ENCODE measurements at places on chromosomes 16 and 17.

DNA sequence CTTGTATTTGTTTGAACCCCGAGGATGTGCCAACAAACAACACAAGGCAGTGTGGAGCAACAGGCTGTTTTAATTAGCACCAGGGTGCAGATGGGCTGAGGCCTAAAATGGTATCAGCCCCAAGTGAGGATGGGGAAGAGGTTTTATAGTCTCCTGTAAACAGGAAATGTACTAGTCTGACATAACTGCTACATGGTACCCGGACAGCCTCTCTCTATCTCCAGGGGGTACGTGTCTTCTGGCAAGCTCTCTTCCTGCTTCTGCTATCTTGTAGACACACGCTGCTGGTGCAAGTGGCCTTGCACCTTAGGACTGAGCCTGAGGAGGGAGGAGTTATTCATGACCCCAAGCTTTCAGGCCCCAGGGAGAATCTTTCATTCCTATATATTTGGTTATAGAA, 2451.0 kb downstream of the TP53TG3F start:
- no peak for DNase-seq

DNA sequence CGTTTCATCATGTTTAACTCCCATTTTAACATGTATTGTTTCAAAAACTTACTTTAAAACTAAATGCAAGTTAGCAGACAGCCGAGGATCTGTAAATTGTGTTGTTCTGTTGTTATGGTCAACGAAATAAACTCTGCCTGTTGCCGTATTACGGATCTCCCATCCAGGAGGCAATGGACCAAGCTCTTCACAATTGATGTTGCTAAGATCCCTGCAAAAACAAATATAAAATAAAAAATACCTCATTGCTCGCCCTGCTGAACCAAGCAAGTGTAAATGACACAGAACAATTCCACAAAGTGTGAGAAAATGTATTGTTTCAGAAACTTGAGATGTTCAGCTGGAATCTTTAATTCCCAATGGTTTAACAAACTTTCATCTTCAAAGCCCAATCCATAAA, 65.0 kb downstream of the CEP95 start:
- DNase-seq = no peak

GRCh38 chr16:2511128-2511800, 2.5 kb upstream of the ATP6V0C start:
- DNase-seq = peak; percentile 65

- no peak for DNase-seq
Observed at GRCh38 chr17:67638871-67639270, 78.9 kb upstream of the NOL11 start.

DNA sequence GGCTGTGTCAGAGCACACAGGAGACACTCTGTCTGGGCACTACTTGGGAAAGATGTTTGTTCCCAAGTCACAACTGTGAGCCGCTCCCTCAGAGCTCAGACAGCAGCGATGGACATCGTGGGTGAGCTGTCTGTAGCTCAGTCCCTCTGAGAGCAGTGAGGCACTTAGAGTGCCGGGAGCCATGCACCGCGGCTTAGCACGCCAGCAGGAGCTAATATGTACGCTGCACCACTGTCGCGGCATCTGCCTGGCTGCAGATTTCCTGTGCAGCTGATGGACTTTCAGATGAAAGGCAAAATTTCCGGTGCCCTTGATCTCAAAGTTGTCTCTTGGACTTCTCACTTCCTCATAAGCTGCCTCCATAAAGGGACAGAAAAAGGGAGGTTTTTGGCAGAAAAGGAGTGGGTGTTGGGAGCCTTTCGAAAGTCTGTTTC, 92.8 kb upstream of the ZNF469 start:
- DNase-seq = no peak

GRCh38 chr16:11327277-11328171, 17.7 kb upstream of the RMI2 start:
- no peak for DNase-seq

GRCh38 chr16:64872101-64872500, 249.8 kb downstream of the CDH11 start:
- no peak for DNase-seq

DNA sequence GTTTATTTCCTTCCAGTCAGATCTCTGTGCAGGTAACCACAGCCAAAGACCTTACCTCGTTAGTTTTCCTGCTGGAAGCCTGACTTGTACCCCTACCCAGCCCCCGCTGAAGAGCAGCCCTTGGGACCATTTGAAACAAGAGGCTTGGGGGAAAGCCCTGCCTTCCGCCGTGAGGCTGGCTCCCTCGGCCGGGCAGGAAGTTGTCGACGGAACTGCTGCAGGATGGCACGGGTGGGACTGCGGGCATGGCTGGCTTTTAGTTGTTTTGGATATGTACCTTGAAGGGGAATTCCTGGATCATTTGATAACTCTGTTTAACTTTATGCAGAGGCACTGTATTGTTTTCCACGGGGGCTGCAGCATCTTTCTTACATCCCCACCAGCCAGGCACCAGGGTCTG, 49.0 kb upstream of the ENDOV start:
- DNase-seq = no peak

- peak; percentile 29 for DNase-seq
Observed at GRCh38 chr17:68511254-68511670, 968 bp upstream of the PRKAR1A start.

GRCh38 chr17:66799849-66800537, 34.9 kb upstream of the CACNG5 start:
- DNase-seq = peak; percentile 28

DNA sequence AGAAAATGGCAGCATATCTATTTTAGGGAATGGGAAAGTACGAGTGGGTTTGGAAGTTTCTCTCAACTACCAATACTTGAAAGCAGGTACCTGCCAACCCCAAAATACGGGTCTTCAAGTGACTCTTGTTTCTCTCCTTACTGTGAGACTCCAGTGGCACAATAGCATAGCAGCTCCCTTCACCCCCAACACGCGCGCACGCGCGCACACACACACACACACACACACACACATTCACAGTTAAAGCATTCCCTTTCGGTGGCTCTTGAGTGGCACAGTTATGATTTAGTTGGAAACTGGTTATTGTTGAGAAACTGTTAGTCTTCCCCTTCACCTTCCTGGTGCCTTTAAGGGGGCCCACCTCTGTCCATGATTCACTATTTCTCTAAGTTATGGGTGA, 30.0 kb upstream of the CCL2 start:
- DNase-seq = no peak

GRCh38 chr17:49180998-49181635, 29.3 kb downstream of the GNGT2 start:
- DNase-seq = no peak

GRCh38 chr16:78593352-78593751, 493.9 kb downstream of the WWOX start:
- no peak for DNase-seq

DNA sequence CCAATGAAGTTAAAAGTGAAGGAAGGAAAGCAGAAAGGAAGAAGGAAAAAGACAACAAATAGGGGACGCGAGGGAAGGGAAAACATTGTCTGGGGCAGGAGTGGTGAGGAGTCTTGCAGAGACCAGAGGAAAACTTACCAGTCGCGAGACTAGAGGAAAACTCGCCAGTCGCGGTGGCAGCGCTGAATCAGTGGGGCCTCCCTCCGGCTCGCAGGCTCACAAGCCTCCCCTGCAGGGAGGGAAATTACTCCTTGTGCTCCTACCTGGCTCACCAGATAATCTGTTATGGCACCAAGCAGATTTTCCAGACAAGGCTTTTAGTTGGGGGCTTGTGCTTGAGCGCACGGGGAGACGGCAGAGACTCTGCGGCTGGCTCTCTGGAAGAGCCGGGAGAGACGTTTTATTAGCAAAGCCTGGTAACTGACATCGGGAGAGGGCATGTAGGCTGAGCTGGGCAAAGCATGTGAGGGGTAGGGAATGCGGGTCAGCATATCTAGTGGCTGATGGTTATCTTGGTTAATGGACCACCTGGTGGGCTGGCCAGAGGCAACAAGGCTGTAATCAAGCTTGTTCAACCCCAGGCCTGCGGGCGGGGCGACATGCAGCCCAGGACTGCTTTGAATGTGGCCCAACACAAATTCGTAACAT, 37.1 kb downstream of the LCMT1 start:
- DNase-seq = no peak

- DNase-seq = peak; percentile 82
Observed at GRCh38 chr16:87435372-87436224, 43.5 kb downstream of the MAP1LC3B start.

GRCh38 chr16:19876501-19877059, 8.1 kb downstream of the GPRC5B start:
- DNase-seq = no peak

- DNase-seq = no peak
Observed at GRCh38 chr16:86534779-86535615, 20.0 kb downstream of the MTHFSD start.

DNA sequence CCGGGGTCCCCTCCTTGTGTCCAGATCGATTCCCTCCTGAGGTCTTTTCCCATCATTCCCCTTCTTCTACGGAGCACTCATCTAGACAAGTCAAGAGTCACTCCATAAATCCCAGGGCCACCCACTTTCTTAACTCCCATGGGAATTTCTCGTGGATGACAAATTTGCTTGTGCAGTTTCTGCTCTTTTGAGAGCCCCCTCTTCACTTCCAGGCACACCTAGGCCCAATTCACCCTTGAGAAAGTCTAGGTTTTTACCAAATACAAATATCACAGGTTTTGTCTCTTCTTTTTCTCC, 522 bp upstream of the POLDIP2 start:
- DNase-seq = no peak

DNA sequence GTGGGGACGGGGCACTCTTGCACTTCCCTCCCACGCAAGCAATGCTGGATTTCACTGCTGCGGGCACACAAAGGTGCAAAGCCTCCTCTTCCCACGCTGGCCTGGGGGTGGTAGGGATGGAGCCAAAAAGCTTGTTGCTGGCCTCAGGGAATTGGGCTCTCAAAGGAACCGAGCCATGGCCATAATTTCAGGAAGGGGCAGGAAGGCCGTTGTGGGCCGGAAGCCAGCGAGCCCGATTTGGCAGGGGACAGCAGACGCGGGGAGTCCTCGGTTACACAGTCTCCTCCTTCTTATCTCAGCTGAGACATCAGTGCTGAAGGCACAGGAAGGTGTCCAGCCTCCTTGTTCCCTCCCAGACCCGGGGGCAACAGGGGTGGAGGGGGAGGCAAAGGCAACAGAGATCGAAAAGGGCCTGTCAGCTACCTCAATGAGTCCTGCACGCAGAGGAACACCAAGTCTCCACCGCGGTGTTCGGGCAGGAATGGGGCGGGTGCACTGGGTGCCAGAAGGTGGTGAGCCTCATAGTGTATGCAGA, 59.5 kb downstream of the SLFN11 start:
- DNase-seq = no peak

GRCh38 chr17:49482144-49482817, 12.8 kb upstream of the NGFR start:
- no peak for DNase-seq

- no peak for DNase-seq
Observed at GRCh38 chr16:57377080-57377841, 5.0 kb downstream of the CX3CL1 start.

DNA sequence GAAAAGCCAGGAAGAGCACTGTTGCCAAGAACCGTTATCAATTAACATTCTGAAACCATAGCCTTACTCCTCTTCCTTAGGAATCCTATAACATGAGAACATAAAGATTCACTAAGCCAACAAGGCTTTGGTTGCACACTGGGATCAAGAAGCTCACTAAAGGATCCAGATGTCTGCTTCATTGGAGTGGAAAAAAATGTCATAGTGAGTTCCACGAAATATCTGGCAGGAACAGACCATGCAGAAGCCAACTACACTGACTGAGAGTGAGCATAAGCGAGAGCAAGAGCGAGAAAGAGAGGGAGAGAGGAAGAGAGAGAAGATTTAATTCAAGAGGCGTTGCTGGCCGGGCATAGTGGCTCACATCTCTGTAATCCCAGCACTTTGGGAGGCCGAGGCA, 13.4 kb upstream of the MEIOC start:
- DNase-seq = peak; percentile 34

- DNase-seq = peak; percentile 21
Observed at GRCh38 chr17:72665852-72666851, 426.3 kb downstream of the SLC39A11 start.

GRCh38 chr16:66524601-66525164, 25.2 kb downstream of the TK2 start:
- DNase-seq = no peak

DNA sequence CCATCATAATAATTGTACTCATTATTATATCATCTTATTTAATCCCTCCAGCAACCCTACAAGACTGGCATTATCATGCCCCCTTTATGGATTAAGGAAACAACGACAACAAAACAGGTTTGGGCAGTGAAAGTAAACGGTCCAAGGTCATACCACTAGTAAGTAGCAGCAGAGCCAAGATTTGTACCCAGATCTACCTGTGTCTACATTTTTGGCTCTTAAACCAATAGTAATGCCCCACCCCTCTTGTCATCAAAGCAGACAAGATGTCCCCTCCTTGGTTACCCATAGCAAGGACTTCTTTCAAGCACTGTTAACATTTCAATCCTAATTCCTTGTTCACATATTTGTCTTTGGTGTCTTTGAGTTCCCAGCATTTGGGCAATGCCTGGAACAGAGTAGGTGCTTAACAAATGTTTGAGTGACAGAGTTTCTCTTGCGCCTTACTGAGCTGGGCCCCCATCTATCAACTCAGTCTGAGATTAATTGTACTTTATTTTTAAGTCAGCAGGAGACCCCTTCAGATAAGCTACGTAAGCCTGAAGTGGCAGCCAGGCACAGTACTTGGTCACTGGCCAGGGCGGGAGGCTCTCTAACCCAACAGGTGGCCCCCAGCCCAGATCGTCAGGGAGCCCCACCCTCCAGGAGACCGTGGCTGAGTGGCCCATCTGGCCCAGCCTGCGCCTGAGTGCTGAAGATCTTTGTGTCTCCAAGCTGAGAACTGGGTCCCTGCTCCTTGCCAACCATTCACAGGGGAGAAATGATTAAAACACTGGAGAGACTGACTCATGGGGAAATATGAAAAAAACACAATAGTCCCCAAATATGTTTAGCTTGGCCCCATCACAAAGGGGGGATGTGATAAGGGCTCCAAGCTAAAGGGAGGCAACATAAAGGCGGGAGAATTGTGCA, 75.8 kb downstream of the AXIN2 start:
- peak; percentile 96 for DNase-seq

DNA sequence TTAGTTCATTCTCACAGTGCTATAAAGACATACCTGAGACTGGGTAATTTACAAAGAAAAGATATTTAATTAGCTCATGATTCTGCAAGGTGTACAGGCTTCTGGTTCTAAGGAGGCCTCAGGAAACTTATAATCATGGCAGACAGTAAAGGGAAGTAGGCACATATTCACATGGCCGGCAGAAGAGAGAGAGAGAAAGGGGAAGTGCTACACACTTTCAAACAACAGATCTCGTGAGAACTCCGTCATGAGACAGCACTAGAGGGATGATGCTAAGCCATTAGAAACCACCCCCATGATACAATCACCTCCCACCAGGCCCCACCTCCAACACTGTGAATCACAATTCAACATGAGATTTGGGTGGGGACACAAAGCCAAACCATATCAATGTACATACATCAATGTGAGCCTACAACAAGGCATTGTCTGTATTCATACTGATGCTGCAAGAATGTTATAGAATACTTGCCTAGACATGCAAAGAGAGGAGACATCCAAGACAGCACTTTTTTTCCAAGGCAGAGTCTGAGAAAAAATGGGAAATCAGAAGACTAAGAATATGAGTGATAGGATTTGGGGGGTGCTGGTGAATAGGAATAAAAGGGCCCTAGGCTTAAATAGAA, 114.8 kb upstream of the XYLT1 start:
- DNase-seq = no peak

GRCh38 chr17:43978078-43978477, 24.3 kb upstream of the PYY start:
- no peak for DNase-seq

GRCh38 chr17:77449373-77449907, 308.7 kb downstream of the SEC14L1 start:
- DNase-seq = no peak

- DNase-seq = no peak
Observed at GRCh38 chr17:38898812-38899348, 26.5 kb upstream of the LASP1NB start.
